ENCODE measurements at places on chromosomes 5 and 9. TPM values are rescaled to one million over a fixed set of nuclear protein-coding genes. Genes with fewer than 3 reads are reported as not detected.

DNA sequence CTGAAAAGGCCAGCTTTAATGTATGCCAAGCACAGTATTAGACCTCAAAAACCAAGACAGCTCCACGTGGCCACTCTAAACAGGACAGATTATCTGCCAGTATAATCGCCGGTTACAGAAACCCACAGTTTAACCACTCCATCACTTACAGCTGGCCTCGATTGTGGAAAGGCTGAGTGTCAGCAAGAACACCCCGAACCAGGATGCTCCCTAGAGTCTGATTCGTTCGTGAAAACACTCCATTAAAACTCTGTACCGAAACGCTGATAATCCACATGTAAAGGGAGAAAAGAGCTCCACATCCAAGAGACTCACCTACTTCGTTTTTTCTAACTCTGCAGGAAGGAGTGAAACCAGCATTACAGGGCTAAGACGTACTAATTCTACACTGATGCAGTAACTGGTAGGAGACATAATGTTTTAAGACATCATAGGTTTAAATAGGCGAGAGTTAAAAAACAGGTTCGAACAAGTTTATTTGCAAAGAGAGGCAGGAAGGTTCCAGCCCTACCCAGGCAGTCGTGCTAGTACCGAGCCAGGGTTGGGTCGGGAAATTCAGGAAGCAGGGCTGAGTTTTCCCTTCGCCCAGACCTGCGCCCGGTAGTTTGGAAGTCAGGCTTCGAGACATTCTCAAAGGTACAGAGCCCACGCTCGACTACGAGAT lies 949 bp downstream of the SERINC5 start:
- DNase-seq, result no peak

DNA sequence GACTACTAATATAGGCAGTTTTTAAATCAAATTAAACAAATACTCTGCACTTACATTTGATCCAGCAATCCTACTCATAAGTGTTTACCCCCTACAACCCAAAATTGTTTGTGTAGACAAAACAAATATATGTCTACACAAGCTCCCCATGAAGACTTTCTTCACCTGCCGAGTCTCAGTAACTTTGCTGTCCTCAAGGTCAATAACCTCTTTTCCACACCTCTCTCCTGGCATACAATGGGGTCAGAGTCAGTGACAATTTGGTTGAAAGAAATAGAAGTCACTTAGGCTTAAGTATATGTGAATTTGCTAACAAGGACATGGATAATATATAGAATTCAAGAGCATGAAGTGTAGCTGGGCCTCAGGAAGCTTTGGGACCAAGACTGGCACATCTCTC lies 29.1 kb downstream of the APBA1 start:
- DNase-seq, result no peak

DNA sequence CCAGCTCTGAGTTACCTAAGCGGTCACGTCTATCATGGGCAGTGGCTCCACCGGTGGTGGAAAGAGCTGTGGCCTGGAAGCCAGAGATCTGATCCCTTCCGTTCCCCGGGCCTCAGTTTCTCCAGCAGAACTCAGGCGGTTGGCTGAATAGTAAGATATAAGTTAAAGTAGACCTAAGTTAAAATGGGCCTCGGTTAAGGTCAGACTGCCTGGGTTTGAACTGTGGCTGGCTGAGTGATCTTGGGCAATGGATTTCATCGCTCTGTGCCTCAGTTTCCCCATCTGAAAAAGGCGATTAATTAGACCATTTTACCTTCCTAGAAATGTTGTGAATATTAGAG lies 997 bp downstream of the COL15A1 start:
- no peak for DNase-seq

The BARHL1 gene
- total RNA-seq, result not detected

The PCDHGA11 gene
- 17.5 TPM for total RNA-seq

The IL9 gene
- not detected for total RNA-seq

The OR2V1 gene
- total RNA-seq, result not detected

- DNase-seq, result no peak
These were observed 20.5 kb downstream of the ZNF131 start for GRCh38 chr5:43141211-43141610.

- no peak for DNase-seq
These were observed 44.1 kb upstream of the CLINT1 start for GRCh38 chr5:157903117-157903450.

DNA sequence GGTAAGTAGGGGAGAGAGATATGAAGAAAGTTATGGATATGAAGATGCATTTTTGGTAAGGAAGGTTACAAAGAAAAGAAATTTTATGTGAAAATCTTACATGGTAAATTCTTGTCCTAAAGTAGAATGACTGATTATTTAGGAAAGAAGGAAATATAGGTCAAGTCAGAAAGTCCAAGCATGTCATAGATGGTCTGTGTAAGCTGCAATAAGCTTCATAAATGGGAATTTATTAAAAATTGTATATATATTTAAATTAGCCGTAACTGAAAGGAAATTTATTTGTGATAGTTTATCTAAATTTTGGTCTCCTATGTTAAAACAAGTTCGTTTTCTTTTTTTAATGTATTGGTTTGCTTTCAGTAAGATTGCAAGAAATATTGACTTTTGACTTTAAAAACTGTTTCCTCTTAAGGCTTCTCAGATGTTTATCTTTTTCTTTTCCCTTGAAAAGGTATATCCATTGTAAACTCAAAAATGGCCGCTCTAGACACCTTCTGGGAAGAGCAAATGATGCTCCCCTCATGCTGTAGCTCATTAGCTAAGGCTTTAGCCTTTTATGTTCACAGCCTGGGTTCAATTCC lies 46.8 kb upstream of the HAPLN1 start:
- DNase-seq, result no peak

The PSD2 gene
- not detected for total RNA-seq

DNA sequence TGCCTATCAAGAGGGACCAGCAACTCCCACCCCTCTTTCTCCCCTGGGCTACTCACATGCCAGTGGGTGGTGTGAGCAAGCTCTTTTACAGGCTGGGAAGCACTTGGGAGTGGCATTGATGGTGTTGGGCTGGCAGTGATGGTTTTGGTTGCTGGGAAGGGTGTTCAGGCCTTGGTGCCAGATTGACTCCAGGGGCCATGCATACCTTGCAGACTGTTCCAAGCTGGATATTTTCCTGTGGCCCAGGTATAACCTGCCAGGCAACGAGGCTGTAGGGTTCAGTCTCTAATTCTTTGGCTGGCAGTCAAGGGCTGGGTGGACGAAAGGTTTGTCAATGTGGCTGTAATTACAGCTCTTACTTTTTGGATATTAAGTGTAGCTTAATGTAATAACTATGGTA lies 177.3 kb downstream of the MACROH2A1 start:
- no peak for DNase-seq

The CCL19 gene
- total RNA-seq, result not detected

The GAPVD1 gene
- total RNA-seq, result 45.7 TPM

DNA sequence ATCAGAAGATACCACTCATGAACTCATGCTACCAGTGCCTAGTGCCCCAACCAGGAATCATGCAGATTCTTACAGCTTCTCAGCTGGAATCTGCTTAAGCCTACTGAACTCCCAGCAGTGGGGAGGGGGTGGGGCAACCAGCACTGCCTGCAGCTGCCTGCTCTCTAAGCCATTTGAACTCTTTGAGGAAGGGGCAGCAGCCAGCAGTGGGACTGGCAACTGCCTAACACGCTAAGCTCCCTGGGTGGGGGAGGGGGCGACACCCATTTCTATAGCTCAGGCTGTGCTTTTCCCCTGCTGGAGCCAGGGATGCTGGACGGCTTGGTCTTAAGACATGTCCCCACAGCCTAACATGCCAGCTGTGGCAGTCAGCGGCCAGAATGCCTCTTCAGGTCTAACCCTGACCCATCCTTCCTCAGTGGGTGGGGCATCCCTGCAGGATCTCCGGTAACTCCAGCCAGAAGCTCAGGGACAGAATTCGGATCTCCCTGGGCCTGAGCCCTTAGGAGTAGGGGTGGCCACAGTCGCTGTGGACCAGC lies 889.7 kb downstream of the CDH9 start:
- DNase-seq, result no peak

- DNase-seq, result no peak
These were observed 1812.0 kb upstream of the CDH9 start for GRCh38 chr5:28850320-28850921.

DNA sequence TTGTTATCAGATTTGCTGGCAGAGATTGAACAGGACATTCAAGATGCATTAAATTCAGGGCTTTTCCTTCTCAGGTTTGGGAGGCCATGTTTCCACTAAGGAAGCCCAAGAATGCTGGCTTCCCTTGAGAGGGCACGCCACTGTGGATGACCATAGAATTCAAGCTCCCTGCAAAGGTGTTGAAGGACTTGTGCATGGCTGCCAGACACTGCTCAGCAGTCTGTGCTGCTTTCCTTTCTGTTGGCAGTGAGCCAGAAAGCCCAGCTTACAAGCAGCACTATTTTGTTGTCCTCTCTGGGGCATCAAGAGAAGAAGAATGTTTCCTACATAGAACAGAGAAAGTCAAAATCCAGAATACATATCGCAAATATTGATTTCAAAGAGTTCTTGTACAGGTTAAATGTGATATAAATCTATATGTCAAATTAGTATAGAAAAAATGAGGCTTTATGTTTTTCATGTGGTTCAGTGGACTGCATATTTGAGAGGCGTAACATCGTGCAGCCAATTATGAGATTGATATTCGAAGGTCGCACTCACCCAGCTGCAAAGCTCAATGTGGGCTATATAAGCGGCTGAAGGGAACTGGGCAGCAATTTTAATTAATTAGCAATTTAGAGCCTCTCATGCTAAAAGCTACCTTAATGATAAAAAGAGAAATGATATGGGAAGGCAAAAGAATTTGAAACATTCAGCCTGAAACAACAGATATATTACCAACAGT lies 103.1 kb upstream of the ISL1 start:
- no peak for DNase-seq

The GALNT12 gene
- total RNA-seq, result 0.99 TPM

The DBH gene
- not detected for total RNA-seq

DNA sequence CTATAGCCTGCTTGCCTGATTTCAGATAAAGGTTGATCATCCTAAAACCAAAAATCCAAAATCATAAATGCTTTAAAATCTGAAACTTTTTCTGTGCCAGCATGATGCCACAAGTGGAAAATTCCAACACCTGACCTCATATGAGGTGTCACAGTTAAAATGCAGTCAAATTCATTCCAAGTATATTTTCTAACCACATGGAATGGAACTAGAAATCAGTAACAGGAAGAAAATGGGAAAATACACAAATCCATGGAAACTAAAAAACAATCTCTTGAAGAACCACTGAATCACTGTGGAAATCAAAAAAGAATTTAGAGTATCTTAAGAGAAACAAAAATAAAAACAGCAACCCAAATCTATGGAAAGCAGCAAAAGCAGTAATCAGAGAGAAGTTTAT lies 297.5 kb upstream of the COX7C start:
- no peak for DNase-seq

The PCDHA4 gene
- not detected for total RNA-seq

DNA sequence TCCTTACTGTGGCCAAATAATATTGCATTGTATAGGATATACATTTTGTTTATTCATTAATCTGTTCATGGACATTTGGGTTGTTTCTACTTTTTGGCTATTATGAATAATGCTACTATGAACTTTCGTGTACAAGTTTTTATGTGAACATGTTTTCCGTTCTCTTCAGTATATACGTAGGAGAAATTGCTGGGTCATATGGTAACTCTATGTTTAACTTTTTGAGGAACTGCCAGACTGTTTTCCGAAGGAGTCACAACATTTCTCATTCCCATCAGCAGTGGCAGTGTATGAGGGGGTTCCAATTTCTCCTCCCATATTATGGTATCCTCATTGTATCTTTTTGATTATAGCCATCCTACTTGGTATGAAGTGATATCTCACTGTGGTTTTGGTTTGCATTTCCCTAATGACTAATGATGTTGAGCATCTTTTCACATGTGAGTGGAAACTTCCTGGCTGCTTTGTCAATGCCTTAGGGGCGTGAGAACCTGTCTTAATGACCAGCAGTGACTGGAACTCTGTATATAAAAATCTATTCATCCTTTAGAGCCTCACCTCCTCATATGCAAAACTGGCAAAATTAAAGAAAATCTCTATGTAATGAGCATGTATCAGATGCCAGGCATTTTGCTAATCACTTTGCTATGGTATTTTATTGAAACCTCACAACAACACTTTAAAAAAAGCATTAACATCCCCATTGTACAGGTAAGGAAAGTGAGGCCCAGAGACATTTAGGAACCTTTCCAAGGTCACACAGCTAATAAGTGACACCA lies 47.8 kb upstream of the TGFBR1 start:
- DNase-seq, result no peak

DNA sequence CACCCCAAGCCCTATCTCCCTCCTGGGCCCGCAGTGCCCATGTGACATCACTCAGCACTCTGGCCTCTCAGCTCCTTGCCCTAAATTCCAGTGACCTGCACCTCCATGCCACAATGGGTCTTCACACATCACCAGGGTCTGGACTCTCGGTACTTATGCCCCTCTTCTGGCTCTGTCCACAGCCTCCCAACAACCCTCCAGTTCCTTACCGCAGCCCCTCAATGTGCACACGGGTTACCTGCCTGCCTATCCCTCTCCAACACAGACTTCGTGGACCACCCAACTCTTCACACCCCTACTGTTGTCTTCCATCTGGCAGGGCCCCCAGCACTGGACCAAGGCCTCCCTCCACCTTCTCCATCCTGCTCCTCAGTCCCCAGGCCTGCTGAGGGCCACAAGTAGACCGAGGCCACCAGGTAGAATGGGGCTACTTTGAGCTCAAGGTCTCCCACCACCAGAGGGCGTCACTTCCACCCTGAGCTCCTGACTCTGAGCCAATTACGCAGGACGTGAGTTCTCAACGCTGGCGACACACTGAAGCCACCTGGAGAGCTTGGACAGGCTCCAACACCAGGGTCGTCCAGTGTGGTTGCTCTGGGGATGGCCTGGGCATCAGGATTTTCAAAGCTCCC lies 172.1 kb downstream of the GABBR2 start:
- DNase-seq, result no peak

GRCh38 chr9:129628709-129629108 lies 2.7 kb downstream of the NTMT1 start:
- no peak for DNase-seq

- no peak for DNase-seq
These were observed 40.7 kb downstream of the WNK2 start for GRCh38 chr9:93224591-93224990.

DNA sequence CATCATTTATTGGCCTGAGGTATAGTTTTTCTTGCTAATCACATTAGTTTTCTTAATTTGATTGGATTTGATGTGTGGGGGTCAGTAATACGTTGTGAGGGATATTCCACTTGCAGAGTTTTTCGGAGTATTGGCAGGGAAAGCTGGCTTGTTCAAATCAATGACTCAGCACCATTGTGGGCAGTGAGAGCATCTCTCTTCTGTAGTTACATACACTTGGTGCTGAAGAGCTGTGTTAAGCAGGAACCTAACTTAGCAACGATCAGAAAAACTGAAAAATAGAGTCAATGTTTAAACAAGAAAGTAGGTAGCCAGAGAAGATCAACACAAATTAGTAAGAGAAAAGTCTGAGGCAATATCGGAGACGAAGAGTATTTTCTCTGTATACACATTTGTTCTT lies 344.6 kb upstream of the EDIL3 start:
- no peak for DNase-seq

GRCh38 chr5:115875447-115875846 lies 33.7 kb downstream of the AP3S1 start:
- no peak for DNase-seq

The CNTFR gene
- not detected for total RNA-seq

All from glomerular endothelial cell (primary cell).